ENCODE measurements at places on chromosomes 6 and 20.

- DNase-seq, result no peak
These were observed 4.8 kb upstream of the ARFGEF2 start for GRCh38 chr20:48916699-48917098.

GRCh38 chr6:2632368-2632767 is 118.4 kb downstream of the MYLK4 start:
- DNase-seq, result no peak

GRCh38 chr6:20317430-20317829 is 84.2 kb upstream of the E2F3 start:
- DNase-seq, result no peak

GRCh38 chr6:11288065-11288464 is 55.6 kb upstream of the NEDD9 start:
- no peak for DNase-seq

- DNase-seq, result no peak
These were observed 4.8 kb upstream of the SDCBP2 start for GRCh38 chr20:1333462-1334369.

DNA sequence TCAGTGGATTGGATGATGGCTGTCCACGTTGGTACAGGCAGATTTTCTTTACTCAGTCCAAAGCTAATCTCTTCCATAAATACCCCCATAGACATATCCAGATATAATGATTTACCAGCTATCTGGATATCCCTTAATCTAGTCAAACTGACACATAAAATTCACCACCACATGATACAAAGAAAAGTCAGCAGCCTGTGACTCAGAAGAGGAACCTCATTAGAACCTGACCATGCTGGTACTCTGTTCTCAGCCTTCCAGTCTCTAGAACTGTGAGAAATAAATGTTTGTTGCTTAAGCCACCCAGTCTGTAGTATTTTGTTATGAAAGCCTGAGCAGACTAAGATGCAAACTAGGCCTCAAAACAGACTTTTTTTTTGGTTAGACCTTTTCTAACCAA is 431.3 kb upstream of the RNF217 start:
- DNase-seq, result no peak

DNA sequence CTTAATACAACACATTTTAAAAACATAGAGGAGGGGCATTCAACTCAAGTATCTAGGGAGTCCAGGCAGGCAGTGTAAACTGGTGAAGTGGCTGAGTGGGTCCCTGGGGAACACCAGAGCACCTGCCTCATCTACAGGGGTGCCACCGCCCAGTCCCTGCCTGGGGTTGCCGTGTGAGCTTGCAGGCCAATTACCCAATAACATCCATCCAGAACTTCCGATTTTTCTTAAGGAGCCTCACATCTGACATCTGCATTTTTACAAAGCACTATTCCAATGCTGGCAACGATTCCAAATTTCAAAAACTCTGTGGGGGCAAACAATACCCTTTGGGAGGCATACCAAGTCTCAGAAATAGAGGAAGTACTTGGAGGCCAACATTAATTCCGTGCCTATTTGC is 288.4 kb upstream of the TSHZ2 start:
- DNase-seq, result no peak

DNA sequence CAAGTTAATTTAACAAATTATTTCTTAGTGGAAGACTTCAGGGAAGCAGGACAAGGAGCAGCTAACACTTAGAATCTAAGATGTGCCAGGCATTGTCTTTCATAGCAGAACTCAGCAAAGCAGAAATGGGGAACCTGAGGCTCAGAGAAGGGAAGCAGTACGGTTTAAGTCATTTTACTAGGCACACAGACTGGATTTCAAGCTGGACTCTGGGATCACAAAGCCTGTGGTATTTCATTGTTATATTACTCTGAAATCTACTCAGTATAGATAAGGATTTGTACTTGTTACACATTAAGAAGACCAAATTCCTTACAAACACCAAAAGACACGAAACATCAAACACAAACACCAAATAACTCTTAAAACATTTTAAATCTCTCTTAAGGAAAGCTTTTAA is 199.6 kb downstream of the ISM1 start:
- no peak for DNase-seq

DNA sequence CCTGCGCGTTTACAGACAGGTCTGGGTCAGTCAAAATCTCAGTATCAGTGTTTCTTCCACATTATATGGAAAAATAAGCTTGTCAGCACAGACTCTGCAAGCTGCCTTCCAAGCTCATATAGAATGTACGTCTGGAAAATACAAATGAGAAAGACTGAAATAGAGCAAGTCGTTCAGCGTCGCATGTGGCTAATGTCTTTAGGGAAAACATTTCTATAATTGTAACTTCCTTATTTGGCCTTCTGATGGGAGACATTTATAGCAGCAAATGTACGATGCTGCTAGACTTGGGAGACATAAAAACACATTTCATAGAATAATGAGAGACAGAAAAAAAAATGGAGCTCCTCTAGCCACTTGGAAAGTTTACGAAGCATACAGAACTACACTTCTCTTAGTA is 122.2 kb downstream of the KIF16B start:
- no peak for DNase-seq

DNA sequence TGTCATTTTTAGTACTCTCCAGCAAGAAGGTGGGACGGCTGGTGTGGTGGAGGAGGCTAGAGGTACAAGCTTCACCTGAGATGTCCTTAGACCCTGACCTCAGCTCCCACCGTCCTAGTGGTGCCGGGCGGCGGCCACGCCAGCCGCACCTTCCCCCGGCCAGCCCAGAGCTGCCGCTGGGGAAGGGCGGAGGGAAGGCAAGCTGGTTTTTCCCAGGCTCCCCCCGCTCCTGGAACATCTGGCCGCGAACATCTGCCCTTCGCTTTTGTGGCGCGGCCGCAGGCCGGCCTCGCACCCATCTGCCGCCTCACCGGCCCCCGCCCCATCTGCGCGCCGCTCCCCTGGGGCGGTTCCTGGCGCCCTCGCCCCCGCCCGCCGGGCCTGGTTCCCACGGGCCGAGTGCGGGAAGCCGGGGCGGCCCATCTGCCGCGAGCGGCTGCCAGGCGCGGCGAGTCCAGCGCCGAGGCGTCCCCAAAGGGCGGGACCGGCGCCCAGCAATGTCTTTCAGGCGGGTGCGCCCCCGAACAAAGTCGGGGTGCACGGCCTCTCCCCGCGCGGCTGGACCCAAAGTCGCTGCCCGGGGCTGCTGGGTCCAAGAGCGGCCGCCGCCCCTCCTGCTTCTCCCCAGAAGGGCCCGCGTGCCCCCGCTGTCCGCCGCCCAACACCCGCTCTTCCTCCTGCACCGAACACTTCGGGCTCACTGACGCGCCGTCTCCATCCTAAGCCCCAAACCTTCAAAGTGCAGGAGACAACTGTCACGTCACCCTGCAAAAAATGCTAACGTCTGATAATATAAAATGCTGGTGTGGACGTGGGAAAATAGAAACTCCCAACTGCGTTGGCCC is 17.3 kb upstream of the ID1 start:
- DNase-seq, result no peak

GRCh38 chr6:6597682-6598081 is 9.2 kb downstream of the LY86 start:
- no peak for DNase-seq

GRCh38 chr6:134146268-134147033 is 94.0 kb upstream of the SLC2A12 start:
- no peak for DNase-seq

DNA sequence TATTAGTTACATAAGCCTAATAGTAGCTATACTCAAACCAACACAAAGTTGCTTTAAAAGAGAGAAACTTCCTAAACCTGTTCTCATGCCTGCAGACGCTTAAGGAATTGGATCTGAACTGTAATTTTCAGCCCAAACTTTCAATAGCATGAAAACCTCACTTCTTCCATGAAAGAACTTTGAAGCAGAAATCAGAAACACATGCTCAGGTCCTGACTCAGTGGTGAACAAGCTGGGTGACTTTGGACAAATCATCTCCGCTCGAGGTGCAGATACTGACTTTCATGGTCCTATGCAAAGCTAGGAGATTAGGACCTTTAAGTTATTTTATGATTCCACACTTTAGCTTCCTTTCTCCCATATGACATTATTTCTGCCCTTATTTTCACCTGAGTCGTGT is 36.5 kb downstream of the NOX3 start:
- no peak for DNase-seq

- no peak for DNase-seq
These were observed 144.6 kb upstream of the AGPAT4 start for GRCh38 chr6:161418463-161418945.

- DNase-seq, result no peak
These were observed 11.4 kb downstream of the NUDT3 start for GRCh38 chr6:34381081-34381480.

DNA sequence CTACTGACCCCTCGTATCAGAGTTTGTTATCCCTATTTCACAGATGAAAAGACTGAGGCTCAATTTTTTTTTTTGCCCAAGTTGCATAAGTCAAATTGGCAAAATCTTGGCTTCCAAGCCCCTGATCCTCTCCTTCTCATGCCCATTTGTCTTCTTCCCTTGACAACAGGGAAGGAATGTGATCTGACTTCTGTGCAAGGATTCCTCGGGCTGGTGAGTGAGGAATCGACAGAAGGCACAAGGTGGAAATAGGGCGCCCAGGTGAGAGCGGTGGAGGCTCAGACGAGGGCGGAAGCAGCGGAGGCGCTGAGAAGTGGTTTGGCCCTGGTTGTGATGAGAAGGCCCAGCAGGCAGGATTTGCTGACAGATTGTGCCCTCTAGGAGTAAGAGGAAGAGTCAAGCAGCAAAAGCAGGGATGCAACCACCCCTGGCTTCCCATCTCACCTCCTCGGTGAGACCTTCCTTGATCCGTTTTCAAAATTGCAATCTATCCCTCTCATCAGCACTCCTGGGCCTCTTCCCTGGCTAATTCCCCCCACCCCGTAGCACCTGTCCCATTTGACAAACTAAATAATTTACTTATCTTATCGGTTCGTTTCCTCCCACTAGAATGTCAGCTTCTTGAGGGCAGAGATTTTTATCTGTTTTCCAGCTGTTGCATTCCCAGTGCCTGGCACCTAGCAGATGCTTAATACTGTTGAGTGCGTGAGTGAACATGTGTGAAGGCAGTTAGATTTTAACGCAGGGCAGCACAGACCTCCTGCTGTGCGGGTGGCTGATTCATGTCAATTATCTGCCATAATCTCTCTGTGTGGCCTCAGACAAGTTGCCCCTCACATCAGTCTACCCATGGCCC is 3.7 kb upstream of the SIRPA start:
- no peak for DNase-seq

DNA sequence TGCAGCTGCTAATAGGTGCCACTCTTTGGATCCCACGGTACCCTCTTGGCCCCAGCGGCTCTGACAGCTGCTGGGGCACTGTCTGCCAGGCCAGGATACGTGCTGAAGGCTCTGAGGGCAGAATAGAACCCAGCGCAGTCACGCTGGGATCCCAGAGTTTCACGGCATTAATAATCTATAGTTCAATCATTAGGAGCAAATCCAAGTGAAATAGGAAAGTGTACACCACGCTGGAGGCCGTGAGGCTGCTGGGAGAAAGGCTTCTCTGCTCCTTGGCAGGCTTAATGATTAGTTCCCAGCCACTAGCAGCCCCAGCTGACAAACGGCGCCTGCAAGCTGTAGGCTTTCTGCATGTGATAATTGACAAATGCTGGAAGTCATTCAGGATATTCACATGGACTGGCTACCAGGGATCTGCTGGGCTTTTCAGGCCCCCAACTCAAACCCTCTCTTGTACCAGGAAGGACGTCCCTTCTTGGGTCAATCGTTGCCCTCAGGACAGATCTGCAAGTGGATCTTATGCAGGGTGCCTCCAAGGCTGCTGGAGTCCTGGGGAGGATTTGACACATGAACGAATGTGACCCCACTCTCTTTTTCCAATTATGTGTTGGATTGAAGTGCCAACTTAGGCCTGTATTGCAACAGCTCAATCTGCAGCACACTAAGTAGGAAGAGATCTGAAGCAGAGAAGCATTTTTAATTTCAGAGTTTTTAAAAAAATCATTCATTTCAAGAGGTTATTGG is 50.1 kb upstream of the INSM1 start:
- DNase-seq, result no peak

- no peak for DNase-seq
These were observed 81.4 kb upstream of the TCF21 start for GRCh38 chr6:133807501-133807900.

DNA sequence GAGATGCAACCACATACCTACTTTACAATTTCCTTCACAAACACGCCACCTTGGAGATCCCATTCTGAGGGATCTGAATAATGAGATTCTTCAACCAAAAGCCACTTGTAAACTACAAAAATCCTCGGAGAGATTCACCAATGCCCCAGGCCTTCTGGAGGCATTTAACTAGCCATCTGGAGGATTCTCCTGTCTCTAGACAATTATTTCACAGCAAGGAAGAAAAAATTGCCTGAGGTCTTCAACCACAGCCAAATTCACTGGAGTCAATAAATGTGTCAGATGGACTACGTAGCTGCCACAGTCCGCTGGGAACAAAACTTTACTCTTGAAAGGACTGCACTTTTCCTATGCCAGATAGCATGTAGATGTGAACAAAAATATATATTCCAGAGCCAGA is 19.0 kb upstream of the DCDC2 start:
- no peak for DNase-seq

DNA sequence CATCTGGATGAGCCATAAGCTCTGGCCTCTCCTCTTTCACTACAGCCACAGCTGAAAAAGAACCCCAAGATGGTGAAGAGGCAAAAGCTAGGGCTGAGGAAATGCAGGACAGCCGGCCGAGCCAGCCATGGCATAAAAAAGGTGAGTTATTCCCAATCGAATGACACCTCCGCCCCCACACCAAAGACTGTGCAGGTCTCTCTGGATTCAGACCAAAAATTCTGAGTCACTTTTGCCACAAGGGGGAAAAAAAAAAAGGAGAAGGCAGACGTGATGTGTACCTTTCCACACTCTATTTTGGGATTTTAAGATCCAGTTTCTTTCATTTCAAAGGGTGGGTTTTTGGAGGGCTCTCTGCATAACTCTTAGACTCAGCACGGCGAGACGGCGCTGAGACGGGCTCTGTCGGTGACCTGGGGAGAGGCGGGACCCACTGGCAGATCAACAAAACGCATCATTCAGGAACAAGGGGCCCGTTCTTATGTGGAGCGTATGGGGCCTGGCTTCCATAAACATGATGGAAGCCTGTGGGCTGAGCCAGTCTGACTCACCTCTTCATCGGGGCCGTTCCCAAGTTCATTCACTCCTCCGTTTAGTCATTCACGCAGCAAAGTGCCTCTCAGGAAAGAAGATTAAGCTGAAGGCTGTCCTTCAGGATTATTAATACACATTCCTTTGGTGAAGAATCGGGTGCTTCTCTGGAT is 54.8 kb downstream of the NFATC2 start:
- DNase-seq, result no peak

GRCh38 chr20:35311822-35312221 is 19.6 kb upstream of the FAM83C start:
- no peak for DNase-seq

DNA sequence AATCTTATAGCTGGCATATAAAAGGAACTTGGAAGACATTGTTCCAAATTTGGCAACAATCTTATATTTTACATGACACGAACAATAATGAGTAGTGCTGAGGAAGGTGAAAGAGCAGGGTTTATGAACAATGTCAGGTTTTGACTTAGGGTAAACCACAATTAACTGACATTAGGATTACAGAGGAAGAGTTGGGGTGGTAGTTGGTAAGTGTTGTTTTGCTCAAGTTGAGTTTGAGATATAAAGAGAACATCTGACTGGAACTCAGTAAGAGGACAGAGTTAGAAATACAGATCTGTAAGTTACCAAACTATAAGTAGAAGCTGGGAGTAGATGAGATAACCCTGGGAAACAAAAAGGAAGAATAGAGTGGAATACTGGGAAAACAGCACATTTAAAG is 15.1 kb downstream of the RTN4IP1 start:
- DNase-seq, result no peak

GRCh38 chr20:19932170-19932667 is 84.9 kb upstream of the NAA20 start:
- DNase-seq, result no peak
